Head of caudate nucleus (tissue), 42 donors: ENCODE measurements at places on chromosomes 13 and 19.

DNA sequence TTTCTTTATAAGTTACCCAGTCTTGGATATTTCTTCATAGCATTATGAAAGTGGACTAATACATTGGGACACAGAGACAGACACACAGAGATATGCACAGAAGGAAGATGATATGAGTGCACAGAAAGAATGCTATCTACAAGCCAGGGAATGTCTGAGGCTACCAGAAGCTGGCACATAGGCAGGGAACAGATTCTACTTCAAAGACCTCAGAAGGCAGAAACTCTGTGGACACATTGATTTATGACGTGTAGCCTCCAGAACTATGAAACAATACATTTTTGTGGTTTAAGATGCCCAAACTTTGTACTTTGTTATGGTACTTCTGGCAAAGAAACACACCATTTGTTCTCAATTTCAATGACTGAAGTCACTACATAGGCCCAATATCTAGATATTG lies 556.7 kb downstream of the PCDH9 start:
- DNase-seq, result no peak

DNA sequence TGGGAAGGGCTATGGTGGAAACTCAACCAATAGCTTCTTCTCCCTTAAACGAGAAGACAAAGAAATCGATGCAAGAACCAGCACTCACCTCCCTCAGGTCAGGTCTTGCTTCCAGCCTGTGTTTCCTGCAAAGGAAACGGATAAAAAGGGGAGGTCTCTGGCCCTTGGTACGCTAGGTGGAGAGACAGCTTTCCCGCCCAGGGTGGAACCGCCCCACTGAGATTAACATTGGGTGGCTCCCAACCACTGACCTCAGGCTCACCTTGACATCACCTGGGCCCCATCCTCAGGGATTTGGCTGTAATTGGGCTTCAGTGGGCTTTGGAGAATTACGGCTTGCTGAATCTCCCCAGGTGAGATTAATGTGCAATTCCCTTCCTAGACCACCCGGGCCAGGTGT lies at the start of gene NLRP7:
Gene NLRP7 (minus strand): TSS at position 150 of the 400 bp plus-strand sequence.
- no peak for DNase-seq

GRCh38 chr19:53579518-53579917 lies 41.6 kb downstream of the ZNF331 start:
- DNase-seq, result no peak

- no peak for DNase-seq
Measured at GRCh38 chr13:99346335-99347042, 39.3 kb upstream of the GPR183 start.

GRCh38 chr13:106821979-106822378 lies 254.0 kb upstream of the ARGLU1 start:
- no peak for DNase-seq

DNA sequence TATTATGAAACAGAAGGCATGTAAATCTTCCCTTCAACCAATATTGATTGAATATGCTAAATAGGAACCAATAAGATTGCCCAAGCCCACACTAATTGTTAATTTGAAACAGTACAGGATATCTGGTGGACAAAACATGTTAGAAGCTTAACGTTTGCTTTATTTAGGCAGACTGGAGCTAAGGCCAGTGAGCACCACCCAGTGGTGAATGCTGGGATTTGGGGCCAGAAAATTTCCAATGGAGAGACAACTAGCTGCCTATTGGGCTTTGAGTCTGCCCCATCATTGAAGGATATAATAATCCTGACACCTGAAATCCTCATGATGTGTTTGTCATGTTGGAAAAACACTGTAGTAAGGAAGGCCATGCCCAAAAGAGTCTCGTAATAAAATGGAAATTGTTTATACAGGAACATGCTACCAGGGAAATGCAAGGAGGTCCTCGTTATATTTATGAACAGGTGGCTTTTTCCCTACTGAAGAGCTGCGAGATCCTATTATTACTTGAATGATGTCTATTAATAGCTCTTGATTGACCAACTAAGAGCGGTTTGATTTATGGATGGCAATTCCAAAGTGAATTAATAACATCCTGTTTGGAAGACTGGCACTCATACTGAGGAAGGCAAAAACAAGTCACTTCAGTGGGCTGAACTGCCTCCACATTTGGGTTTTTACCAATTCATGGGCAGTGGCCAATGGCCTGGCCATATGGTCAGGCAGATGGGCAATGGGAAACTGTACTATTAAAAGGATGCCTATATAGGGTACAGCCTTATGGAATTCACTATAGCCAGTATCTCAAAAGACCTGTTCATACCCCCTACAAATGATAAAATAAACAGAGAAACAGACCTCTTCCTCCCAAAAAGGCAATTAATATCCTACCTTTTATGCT lies 8.7 kb downstream of the SIGLECL1 start:
- peak; percentile 52 for DNase-seq

DNA sequence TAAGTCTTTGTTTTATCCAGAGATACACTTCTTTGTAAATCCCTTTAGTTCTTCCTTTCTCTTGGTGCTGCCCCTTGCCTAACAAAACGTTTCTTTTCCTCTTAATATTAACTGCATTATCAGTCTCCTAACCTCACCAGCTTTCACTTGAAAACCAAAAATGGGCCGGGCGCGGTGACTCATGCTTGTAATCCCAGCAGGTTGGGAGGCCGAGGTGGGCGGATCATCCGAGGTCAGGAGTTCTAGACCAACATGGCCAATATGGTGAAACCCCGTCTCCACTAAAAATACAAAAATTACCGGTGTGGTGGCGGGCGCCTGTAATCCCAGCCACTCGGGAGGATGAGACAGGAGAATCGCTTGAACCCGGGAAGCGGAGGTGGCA lies 329.8 kb upstream of the MIR17HG start:
- DNase-seq, result no peak

GRCh38 chr19:38229585-38230073 lies 5.6 kb upstream of the DPF1 start:
- peak; percentile 97 for DNase-seq
